ENCODE measurements at places on chromosomes 3 and 15.

DNA sequence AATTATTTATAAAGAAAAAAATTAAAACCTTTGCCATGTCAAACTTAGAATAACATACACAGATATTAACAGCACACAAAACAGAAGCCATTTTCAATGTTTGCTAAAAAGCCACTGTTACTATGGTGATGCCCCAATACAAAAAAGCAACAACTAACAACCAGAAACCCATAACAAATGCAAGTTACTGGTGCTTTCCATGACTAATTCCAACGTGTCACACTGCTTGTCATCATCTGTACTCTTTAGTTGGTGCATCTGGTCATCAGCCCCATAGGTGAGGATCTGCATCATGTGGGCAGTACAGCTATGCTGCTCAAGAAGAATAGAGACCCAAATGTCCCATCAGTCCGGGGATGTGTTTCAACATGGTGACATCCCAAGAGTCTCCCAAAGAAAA lies 52.8 kb downstream of the ATP8B4 start:
- DNase-seq: peak; percentile 61

- DNase-seq: no peak
These were observed 64.6 kb upstream of the UBE2E1 start for GRCh38 chr3:23741036-23741706.

DNA sequence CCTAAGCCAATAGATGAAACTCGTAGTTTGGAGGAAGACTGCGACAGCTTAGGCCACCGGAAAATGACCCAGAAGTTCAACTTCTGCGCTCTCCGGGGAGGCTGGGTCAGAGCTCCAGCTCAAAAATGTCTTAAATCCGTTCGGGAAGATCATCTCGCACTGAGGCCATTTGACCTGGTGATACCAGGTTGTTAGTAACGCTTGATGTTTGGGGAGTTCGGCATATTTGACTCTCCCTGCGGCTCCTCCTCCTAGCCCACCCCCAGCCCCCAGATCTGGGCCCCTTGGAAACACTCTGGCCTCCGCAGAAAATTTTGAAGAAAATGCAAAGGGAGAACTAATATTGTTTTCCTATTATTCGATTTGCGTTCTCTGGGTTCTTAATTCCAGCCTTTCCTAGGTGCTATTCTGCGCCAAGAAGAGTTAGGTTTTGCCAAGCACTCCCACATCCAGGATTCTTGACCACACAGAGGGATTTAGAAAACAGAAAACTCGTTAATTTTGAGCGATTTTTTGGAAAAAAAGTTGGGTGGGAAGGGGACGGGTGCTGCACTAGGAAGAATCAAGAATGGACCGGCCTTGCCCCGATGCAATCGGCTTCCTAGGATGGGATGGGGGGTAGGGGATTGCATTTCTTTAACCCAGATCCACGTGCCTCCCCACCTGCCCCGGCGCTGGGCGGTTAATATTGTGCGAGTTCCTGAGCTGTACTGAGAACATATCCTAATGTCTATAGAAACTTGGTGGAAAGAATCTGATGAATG lies 50.0 kb downstream of the ZIC4 start:
- DNase-seq: no peak

- DNase-seq: peak; percentile 98
These were observed 5.9 kb downstream of the NUP210 start for GRCh38 chr3:13414040-13414729.

DNA sequence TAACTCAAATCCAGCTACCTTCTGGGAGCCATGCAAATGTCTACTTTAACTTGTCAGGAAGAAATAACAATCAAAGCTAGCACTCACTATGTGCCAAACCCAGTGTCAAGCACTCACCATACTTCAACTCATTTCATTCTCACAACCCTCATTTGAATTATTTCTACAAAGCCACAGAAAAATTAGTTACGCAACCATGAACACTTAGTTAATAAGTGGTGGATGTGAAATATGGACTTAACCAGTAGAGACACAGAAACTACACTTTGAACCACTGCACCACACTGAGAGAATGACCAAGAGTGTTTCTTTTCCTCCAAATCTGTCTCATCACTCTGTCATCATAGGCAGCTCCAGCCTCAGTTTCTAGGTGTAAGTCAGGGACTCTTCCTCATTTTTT lies 91.0 kb upstream of the MBNL1 start:
- no peak for DNase-seq

GRCh38 chr15:52733696-52734255 lies 54.6 kb upstream of the ATOSA start:
- DNase-seq: no peak

DNA sequence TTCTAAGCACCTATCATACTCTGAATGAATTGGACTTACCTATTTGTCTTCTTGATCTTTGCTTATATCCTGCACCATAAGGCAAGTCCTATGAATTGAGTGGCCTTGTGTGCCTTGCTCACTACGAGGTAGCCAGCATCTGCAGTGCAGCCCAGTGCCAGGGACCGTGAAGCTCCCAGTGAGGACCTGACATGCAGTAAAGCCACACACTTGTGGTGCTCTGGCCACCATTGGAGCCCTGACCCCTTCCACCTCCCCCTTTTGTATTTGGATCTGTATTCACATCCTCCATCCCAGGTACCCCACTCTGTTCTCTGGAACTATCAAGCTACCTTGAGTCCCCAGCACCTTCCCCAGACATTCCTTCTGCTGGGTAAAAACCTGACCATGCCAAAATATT lies 52.1 kb downstream of the BSN start:
- DNase-seq: no peak

GRCh38 chr15:101027273-101027901 lies 108.2 kb downstream of the LRRK1 start:
- DNase-seq: no peak

DNA sequence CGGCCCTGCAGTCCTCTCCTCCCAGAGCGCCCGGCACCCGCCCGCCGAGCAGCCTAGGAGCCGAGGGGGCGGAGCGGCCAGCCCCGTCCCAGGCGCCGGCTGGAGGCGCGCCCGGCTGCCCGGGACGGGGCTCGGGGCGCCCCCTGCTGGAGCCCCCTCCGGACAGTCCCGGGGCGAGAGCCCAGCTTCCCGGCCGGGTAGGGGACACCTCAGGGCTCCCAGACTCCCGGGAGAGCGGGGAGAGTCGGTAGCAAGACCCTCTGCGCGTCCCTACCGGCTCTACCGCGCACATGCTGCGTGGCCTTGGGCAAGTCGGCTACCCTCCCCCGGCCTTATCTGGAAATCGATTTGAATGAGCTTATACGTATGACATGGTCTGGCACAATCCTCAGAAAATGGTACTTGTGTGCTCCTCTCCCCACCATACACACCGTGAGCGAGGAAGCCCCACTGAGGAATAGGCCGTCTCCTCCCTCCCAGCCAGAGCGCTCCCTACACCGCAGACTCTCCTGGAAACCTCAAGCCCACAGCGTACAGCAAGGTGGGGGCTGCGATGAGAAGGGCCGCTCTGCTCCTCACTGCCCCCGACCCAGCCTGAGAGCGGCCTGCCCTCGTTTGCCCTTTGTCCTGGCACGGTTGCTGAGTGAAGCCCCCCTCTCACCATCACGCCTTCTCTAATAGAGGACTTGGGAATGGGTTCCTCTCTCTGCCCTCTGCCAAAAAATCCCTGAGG lies at the start of gene DAPK2:
TSS of gene DAPK2 (minus strand) at position 65 of the 733 bp plus-strand sequence. CDS start 6,224 bp downstream, outside the sequence.
- DNase-seq: peak; percentile 44

GRCh38 chr15:63999177-63999576 lies 47.1 kb downstream of the DAPK2 start:
- DNase-seq: no peak

DNA sequence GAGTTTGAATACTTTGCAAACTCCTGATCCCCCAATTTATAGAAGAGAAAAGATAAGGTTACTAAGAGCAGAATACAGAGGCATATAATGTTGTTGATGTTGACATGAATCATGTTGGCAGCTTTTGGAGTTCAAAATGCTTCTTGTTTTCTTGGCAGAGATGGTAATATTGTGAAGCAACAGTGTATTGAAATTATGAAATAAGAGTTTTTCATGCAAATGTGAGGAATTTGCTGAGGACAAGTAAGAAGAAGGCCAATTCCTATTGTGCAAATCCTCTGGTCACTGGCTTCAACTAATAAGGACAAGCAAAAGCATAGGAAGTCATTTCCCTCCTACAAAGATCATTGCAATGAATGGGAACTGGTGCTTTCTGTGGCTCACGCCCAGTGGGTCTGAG lies 126.9 kb upstream of the CHL1 start:
- DNase-seq: no peak

DNA sequence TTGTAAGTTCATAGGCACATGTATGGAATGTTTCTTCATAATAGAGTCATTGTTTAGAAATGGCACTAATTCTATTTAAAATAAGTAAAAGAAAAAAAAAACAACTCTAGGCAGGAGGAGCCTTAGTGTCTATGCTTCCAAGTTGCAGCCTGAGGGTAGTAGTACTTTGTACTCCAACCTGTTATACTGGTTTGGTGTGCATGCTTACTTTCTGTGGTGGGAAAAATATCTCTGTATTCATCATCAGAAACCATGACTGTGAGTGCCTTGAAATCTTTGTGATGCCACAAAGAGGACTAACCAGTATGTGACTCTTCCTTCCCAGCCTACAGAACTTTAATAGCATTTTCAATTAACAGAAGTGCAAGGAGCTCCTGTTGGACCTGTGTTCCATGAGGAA lies 4.4 kb downstream of the NAALADL2 start:
- no peak for DNase-seq

DNA sequence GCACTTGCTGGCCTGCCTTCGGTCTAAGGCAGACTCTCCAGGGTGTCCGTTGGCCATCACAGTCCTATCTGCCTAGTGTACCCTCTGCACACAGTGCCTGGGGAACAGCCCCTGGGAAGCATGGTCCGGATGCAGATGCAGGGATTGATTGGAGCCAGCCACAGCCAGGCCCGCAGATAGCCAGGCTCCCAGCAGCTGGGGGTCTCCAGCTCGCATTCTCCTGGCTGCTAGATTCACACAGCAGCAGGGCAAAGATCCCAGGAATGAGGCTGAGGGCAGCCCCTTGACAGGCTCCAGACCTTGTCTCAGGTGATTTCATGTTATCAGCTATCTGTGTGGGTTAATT lies 41.4 kb downstream of the IRAK2 start:
- no peak for DNase-seq

- no peak for DNase-seq
These were observed 5.3 kb downstream of the CPOX start for GRCh38 chr3:98588065-98588464.

- no peak for DNase-seq
These were observed 50.7 kb upstream of the NIPA1 start for GRCh38 chr15:22735781-22736180.

DNA sequence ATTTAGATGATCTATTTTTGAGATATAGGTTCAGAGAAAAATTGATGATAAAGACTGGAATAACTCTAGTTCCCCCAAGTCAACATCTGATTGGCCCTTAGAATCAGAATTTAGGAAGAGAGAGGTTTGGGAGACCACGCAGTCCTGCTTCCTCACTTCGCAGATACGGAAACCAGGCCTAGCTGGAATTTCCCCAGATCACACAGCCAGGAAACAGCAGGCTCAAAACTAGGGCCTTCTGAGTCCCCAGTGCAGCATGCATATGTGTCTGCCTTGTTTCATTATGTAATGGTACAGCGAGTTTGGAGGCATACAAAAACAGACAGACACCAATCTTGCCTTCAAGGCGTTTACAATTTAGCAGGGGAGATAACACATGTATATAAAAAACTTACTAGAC lies 177.1 kb upstream of the ICE2 start:
- no peak for DNase-seq

DNA sequence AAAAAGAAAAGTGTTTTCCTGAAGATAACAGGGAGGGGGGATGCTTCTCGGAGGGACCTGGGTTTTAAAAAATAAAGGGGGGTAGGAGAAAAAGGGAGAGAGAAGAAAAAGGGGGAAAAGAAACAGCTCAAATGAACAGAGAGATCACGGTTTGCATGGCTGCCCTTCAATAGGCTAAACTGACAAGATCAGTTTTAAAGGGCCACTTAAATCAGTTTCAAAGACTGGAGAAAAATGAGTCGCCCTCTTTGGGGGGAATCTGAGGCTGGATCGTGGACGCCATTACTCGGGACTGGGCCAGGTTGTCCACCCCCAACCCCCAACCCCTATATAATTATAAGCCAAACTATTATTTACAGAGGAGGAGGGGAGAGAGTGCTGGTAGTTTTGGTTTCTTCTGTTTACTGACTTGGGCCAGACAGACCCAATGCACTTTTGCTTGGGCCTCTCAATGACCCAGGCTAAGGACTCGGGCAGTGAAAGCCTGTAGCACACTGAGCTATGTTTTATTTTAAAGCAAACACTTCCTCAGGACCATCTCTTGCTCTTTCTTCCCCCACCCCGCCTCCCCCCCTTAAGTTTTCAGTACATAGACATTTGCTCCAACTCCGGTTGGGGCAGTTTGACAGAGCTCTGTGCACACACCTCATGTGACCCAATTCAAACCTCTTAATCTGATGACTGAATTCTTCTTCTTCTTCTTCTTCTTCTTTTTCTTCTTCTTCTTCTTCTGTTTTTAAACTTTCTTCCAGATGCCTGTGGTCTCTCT lies 6.3 kb downstream of the NR2F2 start:
- DNase-seq: no peak

GRCh38 chr3:123652342-123652984 lies 67.6 kb upstream of the HACD2 start:
- DNase-seq: peak; percentile 24

GRCh38 chr3:79543218-79543982 lies 224.4 kb downstream of the ROBO1 start:
- no peak for DNase-seq

GRCh38 chr3:104734627-104735026 lies 632.1 kb upstream of the ALCAM start:
- DNase-seq: no peak

GRCh38 chr15:24848050-24848449 lies 106.7 kb upstream of the SNRPN start:
- DNase-seq: no peak

- DNase-seq: no peak
These were observed 140.3 kb upstream of the IQSEC1 start for GRCh38 chr3:13213490-13213889.

GRCh38 chr15:31345606-31346366 lies 19.2 kb downstream of the KLF13 start:
- no peak for DNase-seq

GRCh38 chr3:23619705-23620637 lies 185.8 kb upstream of the UBE2E1 start:
- no peak for DNase-seq

- DNase-seq: no peak
These were observed 365.3 kb upstream of the KCNMB2 start for GRCh38 chr3:178170698-178171535.

GRCh38 chr3:26596335-26596734 lies 26.2 kb upstream of the LRRC3B start:
- no peak for DNase-seq

GRCh38 chr15:62087671-62088352 lies 21.0 kb downstream of the C2CD4A start:
- no peak for DNase-seq

- no peak for DNase-seq
These were observed 2.9 kb upstream of the NOX5 start for GRCh38 chr15:69011641-69012040.

DNA sequence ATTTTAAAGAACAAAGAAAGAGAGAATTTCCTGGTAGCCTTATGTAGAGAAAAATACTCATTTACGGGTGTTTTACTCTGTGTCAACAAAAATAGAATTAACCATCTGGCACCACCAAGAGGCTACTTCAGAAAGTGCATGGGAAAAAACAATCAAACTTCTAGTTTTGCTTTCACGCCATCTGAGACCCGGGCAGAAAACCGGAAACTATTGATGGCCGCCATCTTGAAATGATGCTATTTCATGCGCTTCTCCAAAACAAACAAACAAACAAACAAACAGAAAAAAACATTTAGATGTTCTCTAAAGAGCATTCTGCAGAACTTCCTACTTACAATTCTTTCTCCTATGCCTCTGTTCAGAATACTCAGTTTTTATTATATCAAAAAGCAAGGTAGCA lies 49.4 kb upstream of the SYNPR start:
- DNase-seq: peak; percentile 2

GRCh38 chr3:120567370-120568201 lies 28.6 kb upstream of the NDUFB4 start:
- no peak for DNase-seq
